Inflammatory macrophage treated with lipopolysaccharide for 4 hours (primary cell): ENCODE measurements at places on chromosomes 3 and 15.

DNA sequence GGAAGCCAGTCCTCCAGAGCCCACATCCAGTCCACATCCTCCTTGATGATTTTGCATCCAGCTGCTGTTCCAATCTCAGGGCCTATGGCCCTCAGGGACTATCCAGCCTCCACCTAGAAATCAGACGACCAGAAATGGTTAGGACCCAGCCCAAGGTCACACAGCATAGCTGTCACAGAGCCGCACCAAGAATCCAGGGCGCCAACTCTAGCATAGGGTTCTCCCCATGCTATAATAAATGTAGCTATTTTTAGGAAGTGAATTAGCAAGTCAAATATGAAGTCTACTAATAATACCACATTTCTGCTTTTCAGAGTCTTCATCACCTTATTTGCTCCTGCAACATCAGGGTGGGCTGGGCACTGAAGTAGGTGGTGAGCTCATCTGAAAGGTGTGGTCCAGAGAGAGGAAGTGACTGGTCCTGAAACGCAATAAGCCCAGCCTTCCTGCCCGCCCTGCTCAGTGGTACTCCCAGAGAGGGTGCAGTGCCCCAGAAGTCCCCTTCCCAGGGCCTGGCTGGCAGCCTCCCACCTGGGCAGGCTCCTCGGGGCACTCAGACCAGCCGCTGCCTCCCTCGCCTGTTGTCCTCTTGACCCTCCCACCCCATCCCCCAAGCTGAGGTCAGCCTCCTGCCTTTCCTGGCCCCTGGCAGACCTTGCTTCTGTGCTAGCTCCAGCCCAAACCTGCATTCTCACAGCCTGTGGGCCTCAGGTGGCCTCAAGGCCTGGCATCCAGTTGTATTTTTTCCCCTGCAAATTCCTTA lies 17.6 kb upstream of the CYP11A1 start:
- peak; percentile 48 for DNase-seq

DNA sequence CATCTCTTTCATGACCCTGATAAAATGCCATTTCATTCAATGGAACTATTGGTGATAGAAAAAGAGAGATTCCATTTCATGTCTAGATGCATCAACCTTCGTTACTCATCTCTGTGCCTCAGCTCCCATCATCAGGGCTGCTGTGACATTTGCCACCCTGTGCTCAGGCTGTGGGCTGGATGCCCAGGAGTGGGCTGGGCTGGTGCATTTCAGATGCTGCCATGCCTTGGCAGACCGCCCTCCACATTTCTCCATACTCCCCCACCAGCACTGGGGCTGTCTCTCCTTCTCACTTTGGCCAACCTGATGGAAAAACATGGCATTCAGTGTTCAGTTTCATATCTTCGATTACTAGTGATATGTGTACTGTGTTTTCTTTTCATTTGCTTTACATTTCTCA lies 59.1 kb downstream of the DNASE1L3 start:
- DNase-seq = no peak

DNA sequence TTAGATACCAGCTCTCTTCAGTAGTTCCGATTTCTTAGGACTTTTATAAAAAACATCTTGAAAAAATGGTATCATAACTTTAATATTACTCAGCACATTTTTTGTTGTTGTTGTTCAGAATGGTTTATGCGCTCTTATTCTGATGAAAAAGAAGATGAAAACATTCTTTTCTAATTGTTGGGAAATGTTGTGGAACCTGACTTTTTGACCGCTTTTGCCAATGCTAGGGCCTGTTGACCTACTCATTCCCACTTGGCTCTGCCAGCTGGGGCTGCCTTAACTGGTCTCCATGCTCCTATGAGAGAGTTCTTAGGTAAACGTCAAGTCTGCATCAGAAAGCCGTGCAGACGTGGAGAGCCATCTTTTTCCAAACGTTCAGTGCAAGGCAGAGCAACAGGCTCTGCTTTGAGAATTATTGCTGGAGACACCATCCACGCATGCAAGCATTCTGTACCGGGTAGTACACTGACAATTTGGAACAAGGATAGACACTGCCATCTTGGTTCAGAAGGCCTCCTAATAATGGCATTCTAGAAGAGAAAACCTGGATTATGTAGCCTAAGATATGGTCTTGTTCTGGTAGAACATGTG lies 176.8 kb downstream of the GHSR start:
- DNase-seq = no peak

DNA sequence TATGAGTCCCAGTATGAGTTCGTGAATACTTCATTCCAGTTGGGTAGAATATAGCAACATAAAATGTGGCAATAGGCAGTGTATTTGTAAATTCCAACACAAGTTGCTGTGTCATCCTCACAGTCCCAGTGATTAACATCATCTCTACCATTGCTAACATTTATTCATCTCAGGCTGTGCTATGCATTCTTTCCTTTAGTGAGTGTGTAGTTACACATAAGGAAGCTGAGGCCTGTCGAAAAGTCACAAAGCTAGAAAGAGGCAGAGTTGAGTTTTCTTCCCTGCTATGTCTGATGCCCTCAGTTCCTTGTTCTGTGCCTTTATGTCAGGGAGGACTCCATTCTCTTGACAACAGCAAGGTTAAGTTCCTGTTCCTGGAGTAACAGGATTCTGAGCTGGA lies 96.4 kb downstream of the FNDC3B start:
- peak; percentile 91 for DNase-seq

GRCh38 chr3:13548696-13549622 lies at the start of gene FBLN2:
Gene FBLN2 (plus strand): TSS chr3:13549125. CDS start chr3:13570356, 21,231 bp downstream.
- no peak for DNase-seq

DNA sequence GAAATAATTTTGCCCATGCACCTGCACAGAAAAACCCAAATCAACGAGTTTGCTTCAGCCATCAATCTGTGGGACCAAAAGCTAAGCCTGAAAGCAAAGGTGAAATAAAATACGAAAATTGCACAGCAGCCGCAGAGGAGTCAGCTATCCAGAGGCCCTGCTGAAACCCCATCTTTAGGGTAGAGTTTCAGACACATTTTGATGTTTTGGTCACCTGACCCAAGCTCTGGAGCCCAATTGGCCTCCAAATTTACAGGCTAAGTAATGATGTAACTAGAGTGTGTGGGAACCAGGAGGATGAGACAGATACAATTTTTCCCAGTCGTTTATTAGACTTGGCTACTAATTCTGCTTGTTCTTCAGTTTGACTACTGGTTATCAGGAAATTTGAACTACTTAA lies 308.6 kb upstream of the ATP11B start:
- no peak for DNase-seq

DNA sequence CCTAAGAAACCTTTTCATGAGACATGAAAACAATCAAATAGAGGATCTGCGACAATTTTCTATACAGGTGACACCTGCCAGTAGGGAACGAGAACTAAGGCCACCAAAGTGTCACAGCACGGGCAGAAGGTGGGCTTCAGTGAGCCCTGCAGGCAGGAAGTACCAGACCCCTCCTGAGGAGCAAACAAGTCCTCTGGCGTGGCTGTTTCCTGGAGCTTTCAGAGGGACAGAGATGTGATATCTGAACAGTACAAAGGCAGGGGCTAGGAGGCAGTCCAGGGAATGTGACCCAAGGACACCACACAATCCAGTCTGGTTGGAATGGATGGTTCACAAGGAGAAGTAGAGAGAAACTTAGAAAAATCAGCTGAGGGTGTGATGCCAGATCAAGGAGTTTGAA lies 16.8 kb downstream of the POMGNT2 start:
- no peak for DNase-seq

DNA sequence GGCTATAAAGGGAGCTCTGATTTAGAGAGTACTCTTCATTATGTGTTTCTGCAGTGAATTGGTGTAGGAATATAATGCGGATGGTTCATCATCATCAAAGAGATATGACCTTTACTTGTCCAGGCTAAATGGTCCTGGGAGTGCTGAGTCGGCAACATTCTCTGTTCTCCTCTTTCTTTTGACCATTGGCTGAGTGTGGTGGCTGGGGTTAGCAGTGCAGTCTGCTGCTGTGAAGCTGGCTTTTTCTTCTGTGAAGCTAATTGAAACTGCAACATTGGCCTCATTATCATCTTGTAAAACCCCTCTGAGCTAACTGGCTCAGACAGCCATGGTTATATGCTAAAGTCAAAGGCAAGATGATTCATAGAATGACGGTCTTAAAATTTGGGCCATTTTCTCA lies 83.8 kb downstream of the THRB start:
- no peak for DNase-seq

DNA sequence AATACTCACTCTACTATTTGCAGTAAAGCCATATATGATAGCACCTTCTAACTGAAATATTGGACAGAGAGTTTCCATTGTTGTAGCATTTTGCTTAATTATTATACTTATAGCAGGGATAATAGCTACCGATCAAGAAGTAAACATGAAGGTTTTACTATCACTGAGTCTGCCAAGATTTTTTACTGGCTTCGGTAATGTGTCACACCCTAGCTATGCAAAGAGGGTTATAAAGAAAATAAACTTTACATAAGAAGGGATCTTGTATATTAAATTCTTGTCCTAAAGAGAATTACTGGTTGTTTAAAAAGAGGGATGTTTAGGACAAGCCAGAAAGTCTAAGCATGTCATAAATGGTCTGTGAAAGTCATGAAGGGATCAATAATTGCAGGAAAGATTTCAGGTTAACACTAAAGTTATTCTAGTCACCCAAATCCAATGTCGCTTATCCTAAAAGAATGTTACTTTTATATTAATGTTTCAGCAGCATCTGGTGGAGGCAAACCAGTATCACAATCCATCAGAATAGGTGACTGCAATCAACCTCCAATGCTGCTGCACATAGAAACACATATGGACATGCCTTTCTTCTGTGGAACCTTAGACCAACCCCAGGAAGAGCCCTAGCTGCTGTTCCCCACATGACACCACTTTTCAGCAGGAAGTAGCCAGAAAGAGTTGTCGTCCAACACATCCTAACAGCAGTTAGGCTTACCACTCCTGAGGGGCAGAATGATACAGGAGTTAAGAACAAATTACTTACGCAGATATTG lies 62.7 kb upstream of the GK5 start:
- DNase-seq = no peak

DNA sequence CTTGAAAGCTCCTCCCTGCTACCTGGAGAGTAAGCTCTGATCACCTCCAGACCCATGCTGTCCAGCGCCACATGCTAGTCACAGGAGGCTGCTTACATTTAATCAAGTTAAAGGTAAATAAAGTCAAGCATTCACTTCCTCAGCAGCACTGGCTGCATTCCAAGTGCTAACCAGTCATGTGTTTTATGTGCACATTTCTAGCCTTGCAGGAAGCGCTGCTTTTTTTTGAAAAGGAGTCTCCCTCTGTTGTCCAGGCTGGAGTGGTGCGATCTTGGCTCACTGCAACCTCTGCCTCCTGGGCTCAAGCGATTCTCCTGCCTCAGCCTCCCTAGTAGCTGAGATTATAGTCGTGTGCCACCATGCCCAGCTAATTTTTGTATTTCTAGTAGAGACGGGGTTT lies 279.2 kb downstream of the GABRG3 start:
- DNase-seq = no peak

- no peak for DNase-seq
These were observed 22.7 kb downstream of the DHX30 start for GRCh38 chr3:47825590-47825989.

GRCh38 chr3:36918050-36918449 lies 26.8 kb downstream of the TRANK1 start:
- DNase-seq = peak; percentile 83

DNA sequence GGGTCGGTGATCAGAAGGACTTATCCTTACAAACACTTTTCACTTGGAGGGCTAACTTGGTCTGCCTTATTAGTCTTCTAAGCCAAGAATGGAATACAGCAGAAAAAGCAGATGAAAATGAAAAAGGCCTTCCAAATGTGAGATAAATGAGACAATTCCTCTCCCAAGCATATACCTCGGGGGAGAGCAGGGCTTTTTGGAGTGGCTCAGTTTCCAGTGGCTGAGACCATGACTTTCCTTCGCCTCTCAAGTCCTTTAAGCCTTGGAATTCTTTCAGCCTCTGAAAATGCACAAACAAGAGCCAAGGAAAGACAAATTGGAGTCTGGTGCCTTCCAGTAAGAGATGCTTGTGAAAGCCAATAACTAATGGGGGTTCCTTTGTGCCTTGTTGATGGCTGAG lies 130.9 kb downstream of the DTWD1 start:
- no peak for DNase-seq

GRCh38 chr3:128074851-128075521 lies 22.7 kb downstream of the SEC61A1 start:
- peak; percentile 18 for DNase-seq

GRCh38 chr3:168574455-168575158 lies 478.9 kb upstream of the GOLIM4 start:
- no peak for DNase-seq

DNA sequence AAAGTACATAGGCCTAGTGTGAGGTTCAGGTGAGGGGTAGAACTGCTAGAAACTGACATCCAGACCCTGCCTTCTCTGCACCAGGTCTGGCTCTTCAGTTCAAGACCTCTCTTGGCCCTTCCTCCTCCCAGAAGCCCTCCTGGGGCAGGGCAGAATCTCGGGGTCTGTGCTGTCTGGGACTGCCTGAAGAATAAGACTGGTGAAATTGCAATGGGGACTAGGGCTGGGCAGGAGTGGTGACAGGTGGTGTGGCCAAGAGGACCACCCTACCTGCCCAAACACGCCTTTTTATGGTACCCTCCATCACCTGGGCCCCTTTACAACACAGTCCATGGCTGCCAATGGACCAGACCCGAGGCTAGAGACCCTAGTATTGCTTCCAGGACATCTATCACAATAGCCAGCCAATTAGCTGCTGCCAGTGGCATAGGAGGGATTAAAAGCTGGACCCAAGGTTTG lies 1.5 kb upstream of the NCKIPSD start:
- DNase-seq = no peak

- peak; percentile 62 for DNase-seq
These were observed 14.0 kb downstream of the ITPR1 start for GRCh38 chr3:4507024-4507596.

DNA sequence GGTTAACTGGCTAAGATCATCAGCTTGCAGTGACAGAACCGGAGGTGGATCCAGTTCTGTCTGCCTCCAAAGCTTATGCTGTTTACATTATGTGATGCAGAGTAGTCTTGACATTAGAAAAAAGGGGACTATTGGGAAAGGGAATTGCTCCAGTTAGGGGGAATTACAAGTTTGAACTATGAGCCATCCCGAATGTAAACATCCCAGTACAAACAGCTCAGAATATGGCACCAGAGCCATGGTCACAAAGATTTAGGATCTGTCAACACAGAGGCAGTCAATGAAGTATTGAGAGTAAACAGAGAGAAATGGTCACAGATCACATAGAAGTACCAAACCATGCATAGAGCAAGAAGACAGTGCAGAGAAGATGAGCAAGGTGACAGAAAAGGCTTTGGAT lies 39.8 kb upstream of the CRTC3 start:
- no peak for DNase-seq
